ENCODE measurements at places on chromosomes 3 and 15. TPM values are rescaled to one million over a fixed set of nuclear protein-coding genes. Genes with fewer than 3 reads are reported as not detected.
A peak's percentile ranks its signal among the peaks of the same experiment; 100 is the strongest.

- no peak for DNase-seq
Observed at GRCh38 chr3:48411606-48412374, 18.1 kb downstream of the PLXNB1 start.

KBTBD13 gene
- total RNA-seq, result not detected

- no peak for DNase-seq
Observed at GRCh38 chr3:31485196-31485595, 47.5 kb upstream of the STT3B start.

SLC9C1 gene
- not detected for total RNA-seq

DNA sequence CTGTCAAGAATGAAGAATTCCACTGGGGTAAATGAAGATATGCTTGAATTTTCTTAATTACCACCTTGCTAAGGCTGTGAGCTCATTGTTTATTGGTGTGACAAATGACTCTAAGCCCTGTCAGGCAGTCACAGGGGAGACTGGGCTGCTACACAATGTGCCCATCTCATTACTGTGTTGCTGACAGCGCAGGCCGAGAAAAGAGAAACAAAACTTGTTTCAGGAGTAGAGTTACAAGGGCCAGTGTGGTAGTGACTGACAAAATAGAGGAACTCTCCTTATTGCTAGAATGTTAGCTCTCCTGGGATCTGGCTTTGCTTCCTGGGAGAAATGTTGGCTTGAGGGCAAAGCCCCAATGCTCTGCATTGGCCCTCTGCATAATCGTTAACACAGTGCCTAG is 130.4 kb upstream of the CRBN start:
- DNase-seq, result no peak

DNA sequence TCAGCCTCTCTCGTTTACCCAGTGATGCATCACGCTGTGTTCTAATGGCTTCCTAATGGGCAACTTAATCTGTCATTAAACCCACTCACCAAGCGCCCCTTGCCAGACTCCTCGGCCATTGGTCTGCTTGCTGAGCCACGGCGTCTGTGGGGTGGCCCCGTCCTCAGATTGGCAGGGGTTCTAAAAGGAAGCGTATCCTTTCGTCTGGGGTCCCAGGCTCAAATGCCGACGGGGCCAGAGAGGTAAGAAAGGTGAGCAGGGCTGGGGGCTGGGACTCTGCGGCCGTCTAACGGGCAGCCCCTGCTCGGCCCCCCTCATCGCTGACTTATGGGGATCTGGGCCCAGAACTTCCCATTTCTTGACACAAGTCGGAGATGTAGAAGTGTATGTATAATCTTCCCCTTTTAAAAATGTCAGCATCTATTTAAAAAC is 315.1 kb upstream of the PROK2 start:
- no peak for DNase-seq

DNA sequence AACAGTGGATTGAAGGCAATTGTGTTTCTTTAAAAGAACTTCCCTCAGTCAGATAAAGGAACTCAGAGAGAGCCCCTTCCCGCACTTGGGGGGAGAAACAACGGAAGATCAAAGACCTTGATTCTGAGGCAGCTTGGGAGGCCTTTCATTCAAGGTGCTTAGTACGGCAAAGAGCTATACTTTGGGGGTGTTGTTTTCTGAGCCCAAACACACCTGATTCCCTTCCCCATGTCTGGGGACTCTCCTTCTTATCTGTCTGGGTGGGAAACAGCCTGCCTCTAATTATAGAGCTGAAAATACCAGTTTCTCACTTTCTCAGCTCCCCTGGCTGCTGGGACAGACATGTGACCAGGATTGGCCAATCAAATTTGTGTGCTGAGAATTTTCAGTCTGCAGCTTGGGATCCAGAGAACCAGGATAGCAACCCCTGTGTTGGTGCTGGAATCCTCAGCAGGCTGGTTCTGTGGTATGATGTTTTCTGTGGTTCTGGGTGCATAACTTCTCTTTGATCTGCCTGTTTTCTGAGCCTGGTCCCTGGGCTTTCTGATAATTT is 19.4 kb upstream of the IQCF6 start:
- no peak for DNase-seq

PAQR5 gene
- 16.7 TPM for total RNA-seq

DNA sequence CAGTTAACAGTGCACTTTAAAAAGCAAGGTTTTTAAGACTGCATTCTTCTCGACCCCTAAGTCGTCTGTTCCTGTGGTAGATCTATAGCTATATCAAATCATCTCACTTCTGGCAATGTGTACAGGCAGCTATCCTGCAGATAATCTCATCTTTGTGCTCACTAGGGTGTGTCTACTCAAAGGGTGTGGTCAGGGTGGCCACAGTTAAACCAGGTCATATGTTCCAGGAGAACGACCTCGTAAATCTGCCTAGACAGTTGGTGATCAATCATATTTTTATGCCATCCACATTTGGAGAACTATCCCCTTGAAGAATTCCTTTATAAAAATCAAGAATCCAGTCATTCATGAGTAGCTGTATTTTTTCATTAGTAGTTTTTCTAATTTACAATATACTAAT is 3.0 kb downstream of the VEPH1 start:
- DNase-seq, result no peak

DNA sequence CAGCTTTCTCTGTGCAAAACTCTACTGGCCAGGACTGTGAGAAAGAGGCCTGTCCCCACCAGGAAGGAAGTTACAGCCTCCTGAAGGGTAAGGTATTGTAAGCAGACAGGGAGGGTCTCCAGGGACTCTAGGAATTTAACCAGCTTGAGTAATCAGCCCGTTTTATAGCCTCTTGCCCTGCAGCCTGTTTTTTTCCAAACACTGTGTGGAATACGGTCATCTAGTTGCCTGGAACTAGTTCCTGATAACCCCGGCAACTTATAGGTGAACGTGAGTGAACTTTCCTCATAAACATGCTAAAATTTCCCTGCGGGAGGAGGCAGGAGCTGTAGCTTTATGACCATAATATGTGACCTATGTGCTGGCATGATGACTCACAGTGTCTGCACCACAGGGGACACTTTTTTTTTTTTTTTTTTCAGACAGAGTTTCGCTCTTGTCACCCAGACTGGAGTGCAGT is 60.1 kb upstream of the DAZL start:
- DNase-seq, result peak; percentile 20

- DNase-seq, result no peak
Observed at GRCh38 chr3:12394569-12395271, 89.6 kb upstream of the TSEN2 start.

GNAT1 gene
- total RNA-seq, result not detected

OR5H15 gene
- not detected for total RNA-seq

DNA sequence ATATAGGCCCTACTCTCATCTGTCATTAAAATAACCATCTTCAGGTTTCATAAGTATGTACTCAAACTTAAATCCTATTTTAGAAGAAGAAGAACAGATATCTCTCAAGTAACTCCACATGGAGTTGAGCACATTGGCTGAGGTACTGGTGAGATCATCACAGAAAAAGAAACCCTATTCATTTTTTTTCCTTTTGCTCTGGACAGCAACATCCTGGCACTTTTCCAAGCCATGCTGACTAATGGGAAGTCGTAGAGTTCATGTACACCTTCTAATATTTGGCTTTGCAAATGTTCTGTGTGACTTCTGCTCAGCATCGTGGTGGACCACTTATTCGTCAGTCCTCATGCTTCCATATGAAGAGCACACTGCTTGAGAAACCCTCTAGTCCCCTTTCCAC is 336.0 kb upstream of the KCNH8 start:
- DNase-seq, result peak; percentile 87

DNA sequence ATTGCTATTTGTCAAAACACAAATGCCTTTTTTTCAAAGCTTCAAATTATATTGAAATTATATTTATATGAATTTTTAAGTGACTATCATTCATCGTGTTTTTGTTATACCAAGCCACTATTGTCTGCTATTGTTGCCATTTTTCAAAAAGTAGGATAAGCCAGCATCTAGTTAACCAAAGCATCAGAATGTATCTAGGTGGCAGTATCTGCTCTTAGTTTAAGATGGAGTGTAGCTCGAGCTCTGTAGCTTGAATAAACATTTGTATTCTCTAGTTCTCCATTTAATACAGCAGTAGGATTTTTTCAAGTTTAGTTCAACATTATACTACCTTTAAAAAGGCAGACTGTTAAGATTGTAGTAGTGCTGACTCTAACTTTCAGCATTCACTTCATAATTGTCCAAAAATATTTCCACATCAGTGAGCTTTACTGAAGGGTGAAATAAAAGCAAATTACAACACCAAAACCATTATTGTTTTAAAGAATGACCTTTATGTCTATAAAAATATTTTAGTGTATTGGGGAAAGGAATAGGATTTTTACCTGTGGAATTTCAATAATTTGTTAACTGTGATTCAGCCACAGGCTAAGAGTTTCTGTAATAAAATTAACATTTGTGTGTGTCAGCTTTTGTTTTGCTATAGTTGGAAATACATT is 19.6 kb upstream of the C15orf61 start:
- peak; percentile 25 for DNase-seq

- no peak for DNase-seq
Observed at GRCh38 chr3:127800508-127800907, 21.8 kb downstream of the MGLL start.

DNA sequence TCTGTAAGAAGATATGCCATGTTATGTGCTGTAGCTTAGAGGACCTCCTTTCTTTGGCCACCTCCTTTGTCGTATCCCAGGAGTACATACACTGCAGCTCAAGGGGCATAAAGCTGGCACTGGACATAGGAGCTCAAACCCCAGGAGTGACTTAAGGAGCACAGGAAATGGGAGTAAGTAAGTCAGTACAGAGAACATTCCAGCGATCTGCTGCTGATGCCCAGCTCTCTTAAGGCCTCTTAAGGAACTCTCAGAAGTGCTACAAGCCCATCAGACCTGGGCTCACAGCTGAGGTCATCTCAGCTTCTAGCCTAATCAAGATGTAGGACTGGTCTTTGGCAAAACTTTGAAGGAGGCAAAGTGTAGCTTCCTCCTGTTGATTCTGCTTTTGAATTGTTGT is 21.6 kb upstream of the ACTL6A start:
- no peak for DNase-seq

GOLGA6A gene
- total RNA-seq, result not detected

SEMA6D gene
- total RNA-seq, result 1.1 TPM

CYP1A2 gene
- not detected for total RNA-seq

- DNase-seq, result no peak
Observed at GRCh38 chr3:42979044-42979972, at the start of gene GASK1A. GASK1A (plus strand) TSS chr3:42979311; CDS start chr3:42979643, 332 bp downstream.

- no peak for DNase-seq
Observed at GRCh38 chr3:1910322-1910721, 188.3 kb upstream of the CNTN4 start.

DNA sequence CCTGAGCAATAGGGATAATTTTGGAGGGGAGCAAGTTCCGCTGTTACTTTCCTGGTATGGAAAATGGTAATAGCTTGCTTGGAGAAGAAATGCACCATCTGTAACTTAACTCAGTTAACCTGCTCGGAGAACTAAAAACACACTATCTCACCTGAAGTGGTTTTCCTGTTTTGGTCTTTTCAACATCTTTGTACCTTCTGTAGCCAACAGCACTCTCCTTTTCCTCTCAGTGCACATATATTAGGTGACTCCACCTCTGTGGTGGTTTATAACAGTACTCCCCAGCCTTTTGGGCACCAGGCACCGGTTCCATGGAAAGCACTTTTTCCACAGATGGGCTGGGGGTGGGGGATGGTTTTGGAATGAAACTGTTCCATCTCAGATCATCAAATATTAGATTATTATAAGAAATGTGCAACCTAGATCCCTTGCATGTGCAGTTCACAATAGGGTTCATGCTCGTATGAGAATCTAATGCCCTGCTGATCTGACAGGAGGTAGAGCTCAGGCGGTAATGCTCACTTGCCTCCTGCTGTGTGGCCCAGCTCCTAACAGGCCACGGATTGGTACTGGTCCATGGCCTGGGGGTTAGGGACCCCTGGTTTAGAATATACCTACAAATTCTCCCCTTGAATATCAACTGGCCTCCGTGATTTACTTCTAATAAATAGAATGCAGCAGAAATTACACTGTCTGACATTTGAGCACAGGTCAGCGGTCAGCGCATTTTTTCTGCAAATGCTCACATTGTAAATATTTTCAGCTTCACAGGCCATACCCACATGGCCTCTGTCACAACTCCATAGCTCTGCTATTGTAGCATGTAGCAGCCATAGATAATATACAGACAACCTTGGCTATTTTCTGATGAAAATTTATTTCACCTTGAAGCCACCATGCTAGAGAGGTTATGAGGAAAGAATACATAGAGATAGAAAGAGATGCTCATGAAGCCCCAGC is 83.8 kb upstream of the SUCLG2 start:
- DNase-seq, result no peak

- no peak for DNase-seq
Observed at GRCh38 chr15:41416128-41416741, 660 bp upstream of the RTF1 start.

ALDH1A2 gene
- total RNA-seq, result 1.3 TPM

DNA sequence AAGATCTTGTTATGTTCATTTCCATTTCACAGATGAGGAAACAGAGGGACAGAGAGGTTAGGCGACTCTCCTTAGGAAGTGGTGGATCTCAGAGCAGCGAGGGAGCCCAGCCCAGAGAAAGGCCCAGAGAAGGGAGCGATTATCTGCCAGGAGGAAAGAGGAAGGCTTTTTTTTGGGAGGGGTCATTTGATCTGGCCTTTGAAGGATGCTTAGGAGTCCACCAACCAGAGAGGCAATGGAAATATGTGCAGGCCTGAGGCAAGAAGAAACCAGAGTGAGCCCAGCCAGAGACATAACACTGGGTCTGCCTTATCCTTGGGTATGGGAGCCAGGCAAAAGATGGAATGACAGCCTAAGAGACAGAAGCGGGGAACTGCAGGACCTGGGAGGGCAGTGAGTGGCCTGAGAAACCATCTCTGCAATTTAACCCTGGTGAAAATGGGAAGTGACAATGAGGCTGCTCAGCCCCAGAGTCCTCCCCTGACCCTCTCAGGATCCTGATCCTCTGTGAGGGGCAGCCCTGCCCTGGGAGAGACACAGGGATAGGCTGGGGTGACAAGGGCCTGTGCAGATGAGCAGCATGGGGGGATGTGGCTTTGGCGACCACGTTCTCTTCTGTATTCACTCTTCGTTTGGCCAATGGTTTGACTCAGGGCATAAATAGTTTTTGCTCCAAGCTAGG is 163.2 kb downstream of the WNT7A start:
- no peak for DNase-seq

GRCh38 chr3:139677388-139678155 is at the start of gene NMNAT3:
NMNAT3 (minus strand) TSS chr3:139677972; CDS start chr3:139627724, 50,248 bp downstream.
- peak; percentile 78 for DNase-seq

MITF gene
- total RNA-seq, result 16.1 TPM

GRCh38 chr3:34016925-34017587 is 218.6 kb downstream of the PDCD6IP start:
- DNase-seq, result peak; percentile 45

DNA sequence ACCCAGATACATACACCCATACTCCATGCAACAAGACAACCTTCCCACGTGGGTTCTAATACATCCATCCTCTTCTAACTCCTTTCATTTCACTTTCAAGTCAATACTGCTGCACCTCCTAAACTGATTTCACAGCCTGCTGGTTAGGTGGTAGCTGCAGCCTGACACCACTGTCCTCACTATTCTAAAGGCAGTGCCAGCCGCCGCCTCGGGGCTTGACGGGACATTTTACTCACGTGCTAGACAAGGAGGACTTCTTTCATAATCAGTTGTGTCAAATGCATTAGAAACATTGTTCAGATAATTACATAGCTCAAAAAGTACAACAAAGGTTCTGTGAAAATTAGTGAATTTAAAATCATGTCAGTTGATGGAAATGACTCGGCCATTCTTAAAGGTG is 6.3 kb downstream of the UROC1 start:
- no peak for DNase-seq

All from MCF 10A (cell line).